ENCODE measurements at places on chromosomes 7 and 10. TPM values are rescaled to one million over a fixed set of nuclear protein-coding genes. Genes with fewer than 3 reads are reported as not detected.
A peak's percentile ranks its signal among the peaks of the same experiment; 100 is the strongest.

DNA sequence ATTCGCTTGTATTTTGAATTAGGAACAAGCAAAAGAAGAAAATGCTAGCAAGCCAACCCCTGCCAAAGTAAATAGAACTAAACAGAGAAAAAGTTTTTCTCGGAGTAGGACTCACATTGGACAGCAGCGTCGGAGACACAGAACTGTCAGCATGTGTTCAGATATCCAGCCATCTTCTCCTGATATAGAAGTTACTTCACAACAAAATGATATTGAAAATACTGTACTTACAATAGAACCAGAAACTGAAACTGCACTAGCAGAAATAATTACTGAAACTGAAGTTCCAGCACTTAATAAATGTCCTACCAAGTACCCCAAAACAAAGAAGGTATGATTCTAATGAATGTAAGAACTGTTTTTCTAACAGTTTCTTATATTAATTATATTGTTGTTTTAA lies 87.9 kb downstream of the KMT2E start:
- H3K27ac ChIP-seq, result no peak overlapping the region
- H3K36me3 ChIP-seq, result peaks cover 58% of the 10 kb centered on the region
- DNase-seq, result no peak
- H3K27me3 ChIP-seq, result no peaks in the 10 kb centered on the region

CPA1 gene
- total RNA-seq, result not detected

ZNF727 gene
- not detected for total RNA-seq

ANKRD1 gene
- total RNA-seq, result not detected

ACBD7 gene
- 1.7 TPM for total RNA-seq

CHAT gene
- total RNA-seq, result not detected

DNA sequence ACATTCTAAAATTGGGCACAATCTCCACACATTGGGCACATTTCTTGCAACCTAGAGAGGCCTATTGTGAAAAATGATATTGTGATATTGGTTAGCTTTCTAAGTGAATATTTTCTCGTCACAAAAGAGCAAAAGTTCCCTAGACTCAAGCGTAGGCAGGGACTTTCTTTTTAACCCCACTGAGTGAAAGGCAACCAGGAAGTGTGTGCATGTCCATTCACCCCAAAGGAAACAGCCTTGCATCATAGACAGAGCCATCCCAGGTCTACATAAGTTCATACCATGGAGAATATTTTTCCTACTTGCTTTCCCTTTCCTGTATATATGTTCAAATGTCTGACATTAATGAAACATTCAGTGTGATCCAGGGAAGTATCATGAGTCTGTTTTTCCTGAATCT lies 84.2 kb upstream of the AGBL3 start:
- H3K27me3 ChIP-seq, result no peaks in the 10 kb centered on the region
- no peaks in the 10 kb centered on the region for H3K36me3 ChIP-seq
- DNase-seq, result no peak
- H3K4me3 ChIP-seq, result no peak overlapping the region
- H3K27ac ChIP-seq, result no peak overlapping the region

- peaks cover 29% of the 10 kb centered on the region for H3K36me3 ChIP-seq
- no peak for DNase-seq
- H3K4me3 ChIP-seq, result no peak overlapping the region
- no peaks in the 10 kb centered on the region for H3K4me1 ChIP-seq
- H3K27ac ChIP-seq, result no peak overlapping the region
- no peaks in the 10 kb centered on the region for H3K27me3 ChIP-seq
Observed at GRCh38 chr7:128755075-128755818, 16.1 kb downstream of the CALU start.

- peaks cover 7% of the 10 kb centered on the region for H3K36me3 ChIP-seq
- H3K4me3 ChIP-seq, result no peak overlapping the region
- H3K4me1 ChIP-seq, result no peaks in the 10 kb centered on the region
- no peak for DNase-seq
Observed at GRCh38 chr10:37752334-37752875, 105.0 kb downstream of the ZNF248 start.

- H3K36me3 ChIP-seq, result no peaks in the 10 kb centered on the region
- no peak for DNase-seq
- H3K27ac ChIP-seq, result no peak overlapping the region
- no peaks in the 10 kb centered on the region for H3K4me1 ChIP-seq
- H3K27me3 ChIP-seq, result no peaks in the 10 kb centered on the region
Observed at GRCh38 chr7:79434098-79434497, 19.4 kb downstream of the MAGI2 start.

- H3K4me3 ChIP-seq, result no peak overlapping the region
- peaks cover 38% of the 10 kb centered on the region for H3K4me1 ChIP-seq
- DNase-seq, result no peak
- H3K36me3 ChIP-seq, result no peaks in the 10 kb centered on the region
Observed at GRCh38 chr10:3476186-3476585, 303.6 kb upstream of the PITRM1 start.

DNA sequence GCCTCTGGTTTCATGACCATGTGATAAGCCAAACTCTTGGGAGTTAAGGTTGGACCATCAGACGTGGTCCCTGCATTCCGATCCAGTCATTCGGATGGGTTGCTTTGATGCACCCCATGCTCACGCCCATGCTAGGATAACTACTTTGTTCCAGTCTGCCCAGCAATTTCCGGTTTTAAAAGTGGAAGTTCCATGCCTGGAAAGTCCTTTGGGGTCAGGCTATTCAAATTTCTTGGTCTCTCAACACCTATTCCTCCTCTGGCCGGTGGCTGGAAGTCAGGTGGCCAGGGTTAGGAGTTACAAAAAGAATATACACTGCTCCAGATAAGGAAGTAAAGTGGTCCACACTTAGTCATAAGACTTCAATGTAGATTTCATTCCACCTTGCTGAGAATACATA lies 37.7 kb upstream of the HABP2 start:
- no peak for DNase-seq
- H3K4me3 ChIP-seq, result no peak overlapping the region
- no peak overlapping the region for H3K27ac ChIP-seq
- no peaks in the 10 kb centered on the region for H3K36me3 ChIP-seq
- H3K4me1 ChIP-seq, result no peaks in the 10 kb centered on the region

DNA sequence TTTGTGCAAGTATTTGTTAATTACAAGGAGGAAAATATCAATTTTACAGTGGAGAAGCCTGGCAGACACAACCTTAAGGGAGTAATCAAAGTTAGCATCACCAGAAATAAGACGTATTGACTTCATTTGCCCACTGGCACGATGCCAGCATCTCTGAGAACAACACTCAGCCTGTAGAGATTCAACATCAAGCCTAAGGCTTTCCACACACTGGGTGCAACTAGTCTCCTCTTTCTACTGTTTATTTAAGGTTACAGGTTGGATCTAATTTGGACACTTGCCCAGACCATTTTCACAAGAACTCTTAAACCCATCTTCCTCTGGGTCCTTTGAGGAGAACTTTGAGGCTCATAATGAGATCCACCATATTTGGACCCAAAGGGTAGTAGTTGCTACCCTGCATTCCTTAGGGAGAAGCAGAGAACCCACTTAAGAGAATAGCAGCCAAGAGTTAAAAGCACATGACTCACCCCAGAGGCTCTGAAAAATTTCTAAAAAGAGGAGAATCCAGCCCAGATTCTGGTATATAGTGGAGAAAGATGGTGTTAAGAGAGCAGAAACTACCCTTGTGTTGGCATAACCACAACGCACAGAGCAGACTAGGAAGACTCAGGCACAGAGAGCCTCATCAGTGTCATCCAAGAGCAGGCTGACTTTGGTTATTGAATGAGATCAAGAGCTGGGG lies 97.3 kb downstream of the CCDC71L start:
- DNase-seq, result no peak
- H3K4me3 ChIP-seq, result no peak overlapping the region
- H3K27ac ChIP-seq, result no peak overlapping the region
- peaks cover 1% of the 10 kb centered on the region for H3K27me3 ChIP-seq

- no peaks in the 10 kb centered on the region for H3K27me3 ChIP-seq
- H3K27ac ChIP-seq, result no peak overlapping the region
- no peak for DNase-seq
- no peaks in the 10 kb centered on the region for H3K36me3 ChIP-seq
- no peak overlapping the region for H3K4me3 ChIP-seq
Observed at GRCh38 chr10:76553263-76554032, 1084.2 kb downstream of the KCNMA1 start.

- H3K4me1 ChIP-seq, result no peaks in the 10 kb centered on the region
- H3K27me3 ChIP-seq, result no peaks in the 10 kb centered on the region
- no peak overlapping the region for H3K4me3 ChIP-seq
- H3K36me3 ChIP-seq, result no peaks in the 10 kb centered on the region
- DNase-seq, result no peak
- no peak overlapping the region for H3K27ac ChIP-seq
Observed at GRCh38 chr10:82319562-82319961, 444.6 kb downstream of the NRG3 start.

LLCFC1 gene
- not detected for total RNA-seq

DNA sequence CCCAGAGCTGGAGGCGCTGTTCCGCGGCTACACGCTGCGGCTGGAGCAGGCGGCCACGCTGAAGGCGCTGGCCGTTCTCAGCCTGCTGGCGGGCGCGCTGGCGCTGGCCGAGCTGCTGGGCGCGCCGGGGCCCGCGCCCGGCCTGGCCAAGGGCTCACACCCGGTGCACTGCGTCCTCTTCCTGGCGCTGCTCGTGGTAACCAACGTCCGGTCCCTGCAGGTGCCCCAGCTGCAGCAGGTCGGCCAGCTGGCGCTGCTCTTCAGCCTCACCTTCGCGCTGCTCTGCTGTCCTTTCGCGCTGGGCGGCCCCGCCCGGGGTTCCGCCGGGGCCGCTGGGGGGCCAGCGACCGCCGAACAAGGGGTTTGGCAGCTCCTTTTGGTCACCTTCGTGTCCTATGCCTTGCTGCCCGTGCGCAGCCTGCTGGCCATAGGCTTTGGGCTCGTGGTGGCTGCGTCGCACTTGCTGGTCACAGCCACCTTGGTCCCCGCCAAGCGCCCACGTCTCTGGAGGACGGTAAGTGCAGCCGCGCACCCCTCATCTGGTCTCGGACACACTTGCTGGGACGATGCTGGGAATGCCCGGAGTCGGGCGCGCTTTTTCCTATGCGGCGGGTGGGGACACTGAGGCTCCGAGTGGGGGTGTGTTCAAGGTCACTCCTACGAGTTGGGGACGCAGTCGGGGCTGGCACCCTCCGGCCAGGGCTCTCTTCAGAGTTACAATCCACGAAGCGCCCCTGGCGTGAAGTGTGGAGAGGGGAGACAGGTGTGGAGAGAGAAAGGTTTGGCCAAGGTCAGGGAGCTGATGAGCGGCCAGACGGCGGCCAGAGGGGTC lies 717 bp downstream of the ADCY1 start:
- H3K27ac ChIP-seq, result no peak overlapping the region
- no peak for DNase-seq
- no peaks in the 10 kb centered on the region for H3K36me3 ChIP-seq

DNA sequence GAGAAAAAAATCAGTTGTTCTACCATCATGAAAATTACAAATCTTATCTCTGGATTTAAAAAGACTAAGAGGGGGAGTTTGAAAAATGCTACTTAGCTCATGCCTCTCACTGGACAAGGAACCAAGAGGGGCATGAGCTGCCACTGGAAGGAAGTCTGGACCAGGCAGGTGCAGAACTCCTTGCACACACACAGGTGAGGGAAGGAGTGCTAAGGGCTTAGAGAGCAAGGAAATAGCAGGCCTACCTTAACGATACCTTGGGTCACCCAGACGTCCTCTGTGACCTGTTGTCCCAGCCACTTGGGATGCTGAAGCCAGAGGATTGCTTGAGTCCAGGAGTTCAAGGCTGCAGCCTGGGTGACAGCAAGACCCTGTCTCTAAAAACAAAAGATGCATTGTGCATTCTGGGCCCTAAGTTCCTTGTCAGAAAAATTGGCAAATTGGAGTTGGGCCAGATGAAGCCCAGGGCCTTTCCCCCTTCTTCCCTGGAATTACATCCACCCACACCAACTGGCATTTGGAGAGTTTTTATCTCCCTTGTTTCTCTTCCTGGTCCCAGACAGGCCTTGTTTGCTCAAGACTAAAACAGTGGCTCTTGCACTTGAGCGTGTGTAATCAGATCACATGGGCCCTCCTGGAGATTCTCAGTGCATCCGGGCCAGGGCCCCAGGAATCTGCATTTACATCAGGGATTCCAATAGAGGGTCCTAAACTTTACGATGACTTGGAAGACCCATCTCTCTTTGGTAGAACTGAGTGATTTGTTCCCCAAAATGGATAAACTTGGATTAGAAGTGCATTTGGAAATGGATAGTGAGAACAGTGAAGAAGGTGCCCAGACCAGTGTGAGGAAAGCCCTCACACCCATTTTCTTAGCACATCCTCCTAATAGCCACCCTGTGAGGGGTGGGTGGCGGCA lies 3.0 kb downstream of the DDIT4 start:
- peaks cover 36% of the 10 kb centered on the region for H3K4me1 ChIP-seq
- H3K27ac ChIP-seq, result peak overlapping the region; percentile 97
- H3K4me3 ChIP-seq, result peak overlapping the region; percentile 99
- DNase-seq, result peak; percentile 48
- peaks cover 5% of the 10 kb centered on the region for H3K27me3 ChIP-seq

GRCh38 chr7:129855234-129855673 lies 97.5 kb downstream of the UBE2H start:
- no peak for DNase-seq
- H3K4me3 ChIP-seq, result no peak overlapping the region
- H3K4me1 ChIP-seq, result peaks cover 55% of the 10 kb centered on the region
- no peaks in the 10 kb centered on the region for H3K27me3 ChIP-seq
- no peaks in the 10 kb centered on the region for H3K36me3 ChIP-seq

PLEKHS1 gene
- not detected for total RNA-seq

GRCh38 chr7:130400120-130400572 lies 19.9 kb downstream of the CPA1 start:
- H3K4me3 ChIP-seq, result no peak overlapping the region
- no peaks in the 10 kb centered on the region for H3K4me1 ChIP-seq
- no peak for DNase-seq
- no peaks in the 10 kb centered on the region for H3K27me3 ChIP-seq
- peaks cover 18% of the 10 kb centered on the region for H3K36me3 ChIP-seq

DNA sequence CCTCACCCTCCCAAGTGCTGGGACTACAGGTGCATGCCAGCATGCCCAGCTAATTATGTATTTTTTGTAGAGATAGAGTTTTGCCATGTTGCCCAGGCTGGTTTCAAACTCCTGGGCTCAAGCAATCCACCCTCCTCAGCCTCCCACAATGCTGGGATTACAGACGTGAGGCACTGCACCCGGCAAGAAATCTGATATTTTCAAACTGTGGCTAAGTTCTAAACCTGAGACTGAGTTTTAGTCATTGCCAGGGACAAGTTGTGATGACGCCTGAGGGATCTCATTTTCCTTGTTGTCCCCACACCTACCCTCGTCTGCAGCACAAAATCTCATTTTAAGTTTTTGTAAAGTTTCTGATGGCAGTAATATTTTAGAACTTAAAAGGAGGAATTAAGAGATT lies 9.8 kb downstream of the AUTS2 start:
- DNase-seq, result no peak
- H3K27ac ChIP-seq, result no peak overlapping the region
- H3K4me3 ChIP-seq, result no peak overlapping the region
- H3K27me3 ChIP-seq, result no peaks in the 10 kb centered on the region
- no peaks in the 10 kb centered on the region for H3K36me3 ChIP-seq

- H3K27ac ChIP-seq, result no peak overlapping the region
- no peak overlapping the region for H3K4me3 ChIP-seq
- no peak for DNase-seq
- no peaks in the 10 kb centered on the region for H3K27me3 ChIP-seq
- no peaks in the 10 kb centered on the region for H3K4me1 ChIP-seq
- H3K36me3 ChIP-seq, result peaks cover 10% of the 10 kb centered on the region
Observed at GRCh38 chr10:68796605-68797004, 30.7 kb upstream of the STOX1 start.

POU6F2 gene
- total RNA-seq, result not detected

GRCh38 chr10:103047381-103047780 lies 129.3 kb downstream of the CNNM2 start:
- no peaks in the 10 kb centered on the region for H3K27me3 ChIP-seq
- H3K4me1 ChIP-seq, result no peaks in the 10 kb centered on the region
- no peak overlapping the region for H3K4me3 ChIP-seq
- H3K36me3 ChIP-seq, result no peaks in the 10 kb centered on the region
